Frontal cortex (tissue), 4 donors: ENCODE measurements at places on chromosomes 1 and 21.
A peak's percentile ranks its signal among the peaks of the same experiment; 100 is the strongest.

- no peak for DNase-seq
Measured at GRCh38 chr1:230270559-230271281, 155.4 kb downstream of the PGBD5 start.

- no peak for DNase-seq
Measured at GRCh38 chr21:42748620-42749176, 95.3 kb downstream of the PDE9A start.

DNA sequence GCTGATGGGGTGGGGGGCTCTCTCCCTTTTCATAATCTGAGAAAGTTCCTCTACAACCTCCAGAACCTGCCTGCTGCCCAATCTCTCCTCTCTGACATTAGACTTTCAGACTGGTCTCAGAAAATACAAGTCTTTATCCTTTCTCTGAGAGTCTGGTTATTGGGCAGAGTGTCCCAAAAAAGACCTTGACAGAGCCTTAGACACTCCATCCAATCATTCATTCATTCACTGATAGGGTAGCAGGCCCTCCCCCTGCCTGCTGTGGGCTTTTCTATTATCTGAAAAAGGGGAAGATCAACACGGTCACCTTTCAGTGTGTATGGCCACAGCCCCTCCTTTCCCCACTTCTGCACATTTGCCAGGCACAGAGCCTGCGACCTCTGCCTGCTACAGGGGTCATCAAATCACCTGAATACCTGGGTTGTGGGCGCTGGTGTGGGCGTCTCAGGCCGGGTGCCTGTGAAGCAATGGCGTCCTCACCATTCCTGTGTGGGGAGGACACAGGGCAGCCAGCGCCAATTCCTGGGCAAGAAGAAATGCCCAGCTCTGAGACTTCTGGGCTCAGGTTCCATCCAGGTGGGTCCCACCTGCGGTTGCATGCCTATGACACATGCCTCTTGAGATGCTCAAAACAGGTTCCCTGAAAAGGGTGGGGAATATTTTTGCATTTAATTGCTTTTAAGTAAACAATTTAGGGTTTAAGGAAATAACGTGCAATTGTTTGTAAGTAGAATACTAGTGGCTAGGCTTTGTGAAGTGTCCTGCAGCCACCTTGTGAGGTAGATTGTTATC, 52.8 kb downstream of the ELK4 start:
- no peak for DNase-seq

- DNase-seq: no peak
Measured at GRCh38 chr1:2854151-2854550, 52.7 kb upstream of the TTC34 start.

DNA sequence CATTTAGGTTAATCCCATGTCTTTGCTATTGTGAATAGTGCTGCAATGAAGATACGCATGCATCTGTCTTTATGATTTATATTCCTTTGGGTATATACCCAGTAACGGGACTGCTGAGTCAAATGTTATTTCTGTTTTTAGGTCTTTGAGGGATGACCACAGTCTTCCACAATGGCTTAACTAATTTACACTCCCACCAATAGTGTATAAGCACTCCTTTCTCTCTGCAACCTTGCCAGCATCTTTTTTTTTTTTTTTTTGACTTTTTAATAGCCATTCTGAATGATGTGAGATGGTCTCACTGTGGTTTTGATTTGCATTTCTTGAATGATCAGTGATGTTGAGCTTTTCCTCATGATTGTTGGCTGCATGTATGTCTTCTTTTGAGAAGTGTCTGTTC, 33.5 kb downstream of the ASH1L start:
- DNase-seq: no peak

DNA sequence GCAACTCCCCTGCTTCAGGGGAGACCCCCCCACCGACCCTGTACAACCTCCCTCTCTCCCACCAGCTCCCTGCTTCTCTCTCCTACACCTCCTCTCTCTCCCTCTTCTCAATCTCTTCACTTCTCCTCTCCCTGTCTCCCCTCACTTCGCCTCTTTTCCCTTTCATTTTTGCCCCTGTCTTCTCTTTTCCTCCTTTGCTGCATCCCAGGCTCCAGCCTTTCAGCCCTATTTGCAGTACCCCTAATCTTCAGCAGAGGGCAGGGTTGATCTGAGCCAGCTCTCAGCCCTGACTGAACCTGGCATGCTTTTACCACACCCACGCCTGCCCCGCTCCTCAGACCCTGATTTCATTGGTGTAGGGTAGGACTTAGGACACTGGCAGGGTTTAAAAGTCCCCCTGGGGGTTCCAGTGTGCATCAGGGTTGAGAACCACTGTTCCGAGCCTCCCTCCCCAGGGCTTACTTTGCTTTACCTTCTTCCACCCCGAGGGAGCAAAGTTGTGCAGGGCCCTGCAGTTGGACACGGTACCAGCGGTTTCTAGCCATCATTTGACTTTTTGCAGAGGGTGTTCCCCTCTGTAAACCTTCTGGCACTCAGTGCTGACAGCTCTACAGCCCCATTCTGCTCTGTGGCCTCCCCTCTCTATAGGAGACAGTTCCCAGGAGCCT, 67.3 kb upstream of the CNTN2 start:
- DNase-seq: peak; percentile 81

DNA sequence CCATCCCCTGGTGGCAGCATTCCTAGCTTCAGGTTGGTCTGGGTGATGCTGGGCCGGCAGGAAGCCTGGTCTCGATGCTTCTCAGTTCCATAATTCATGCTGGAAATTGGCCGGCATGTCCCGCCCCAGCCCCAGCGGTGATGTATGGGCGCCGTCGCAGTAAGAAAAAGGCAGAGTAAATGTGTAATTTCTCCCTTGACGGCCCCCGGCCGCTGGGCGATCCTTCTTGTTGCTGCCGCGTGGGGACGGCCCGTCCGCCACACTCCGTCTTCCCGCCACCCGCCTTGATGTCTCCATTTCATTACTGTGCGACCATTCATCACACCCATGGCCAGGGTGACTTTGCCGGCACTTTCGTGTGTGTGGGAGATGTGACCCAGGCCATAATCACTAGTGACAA, 8.5 kb downstream of the DMAP1 start:
- DNase-seq: no peak

DNA sequence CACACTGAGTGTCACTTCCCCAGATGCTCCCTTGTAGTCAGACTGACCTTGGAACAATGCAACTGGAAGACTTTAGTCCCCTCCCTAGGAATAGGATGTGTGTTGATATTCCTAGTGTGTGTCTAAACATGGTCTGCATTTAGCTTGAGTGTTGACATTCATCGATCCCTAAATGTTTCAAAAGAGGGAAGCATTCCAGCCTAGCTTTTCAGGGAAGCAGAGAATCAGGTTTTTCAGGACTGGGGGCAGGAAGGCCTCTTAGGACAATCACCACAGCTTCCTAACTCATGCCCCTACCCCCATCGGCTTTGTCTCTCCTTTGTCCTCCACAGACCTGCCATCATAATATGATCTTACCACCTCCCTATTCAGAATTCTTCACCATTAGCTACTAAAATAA, 43.4 kb downstream of the NMNAT2 start:
- no peak for DNase-seq

DNA sequence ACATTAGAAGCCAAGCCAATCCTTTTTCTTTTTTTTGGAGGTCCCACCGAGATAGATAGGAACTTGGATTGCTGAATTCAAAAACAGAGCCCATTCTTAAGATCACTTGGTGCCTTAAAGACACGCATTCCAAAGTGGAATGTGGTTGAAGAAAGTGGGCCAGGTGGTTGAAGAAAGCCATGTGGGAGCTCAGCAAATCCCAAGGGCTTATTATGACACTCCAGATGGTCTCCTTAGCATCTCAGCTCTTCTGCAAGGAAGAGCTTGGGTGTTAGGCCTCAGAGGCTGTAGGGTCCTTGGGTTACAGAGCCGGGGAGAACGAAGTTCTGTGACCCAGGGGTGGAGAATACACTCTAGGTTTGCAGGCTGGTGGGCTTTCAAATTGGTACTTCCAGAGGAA, 13.5 kb downstream of the TOR3A start:
- DNase-seq: no peak

DNA sequence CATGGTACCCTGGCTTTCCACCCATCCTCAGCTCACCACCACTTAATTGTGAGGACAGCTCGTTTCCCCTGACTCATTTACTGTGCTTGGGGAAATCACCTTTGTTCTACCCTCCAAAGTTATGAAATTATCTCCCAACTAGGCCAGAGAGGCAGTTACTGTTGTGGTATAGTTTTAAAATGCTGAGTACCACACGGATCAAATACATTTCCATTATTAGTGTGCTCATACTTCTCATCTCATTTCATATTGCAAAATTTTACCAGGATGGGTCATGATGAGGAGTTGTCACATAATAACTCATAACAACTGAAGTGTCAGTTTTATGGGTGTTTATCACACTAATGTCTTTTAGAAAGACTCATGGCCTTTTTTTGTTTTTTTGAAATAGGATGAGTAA, 9.2 kb upstream of the OR2B11 start:
- no peak for DNase-seq

DNA sequence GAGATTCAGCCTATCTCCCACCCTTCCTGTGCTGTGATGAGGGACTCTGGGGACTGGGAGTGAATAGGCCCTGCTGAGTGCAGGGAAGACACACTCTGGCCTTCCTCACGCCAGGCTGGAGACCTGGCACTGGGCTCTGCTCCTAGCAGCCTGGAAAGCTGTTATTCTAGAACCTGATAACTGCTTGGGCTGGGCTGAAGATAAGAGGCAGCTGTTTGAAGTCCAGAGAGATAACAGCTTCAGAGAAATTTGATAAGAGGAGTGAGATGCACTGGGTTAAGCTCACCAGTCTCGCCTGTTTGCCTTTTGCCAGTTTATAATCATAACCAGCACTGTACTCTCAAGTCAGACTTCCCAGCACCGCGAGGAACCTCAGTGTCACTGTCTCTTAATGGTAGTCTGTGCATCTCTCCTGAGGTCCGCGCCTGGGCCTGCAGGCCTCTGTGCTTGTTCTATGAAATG, 46.6 kb upstream of the GPR37L1 start:
- DNase-seq: no peak

- DNase-seq: no peak
Measured at GRCh38 chr1:156528231-156528630, 27.7 kb upstream of the MEF2D start.

DNA sequence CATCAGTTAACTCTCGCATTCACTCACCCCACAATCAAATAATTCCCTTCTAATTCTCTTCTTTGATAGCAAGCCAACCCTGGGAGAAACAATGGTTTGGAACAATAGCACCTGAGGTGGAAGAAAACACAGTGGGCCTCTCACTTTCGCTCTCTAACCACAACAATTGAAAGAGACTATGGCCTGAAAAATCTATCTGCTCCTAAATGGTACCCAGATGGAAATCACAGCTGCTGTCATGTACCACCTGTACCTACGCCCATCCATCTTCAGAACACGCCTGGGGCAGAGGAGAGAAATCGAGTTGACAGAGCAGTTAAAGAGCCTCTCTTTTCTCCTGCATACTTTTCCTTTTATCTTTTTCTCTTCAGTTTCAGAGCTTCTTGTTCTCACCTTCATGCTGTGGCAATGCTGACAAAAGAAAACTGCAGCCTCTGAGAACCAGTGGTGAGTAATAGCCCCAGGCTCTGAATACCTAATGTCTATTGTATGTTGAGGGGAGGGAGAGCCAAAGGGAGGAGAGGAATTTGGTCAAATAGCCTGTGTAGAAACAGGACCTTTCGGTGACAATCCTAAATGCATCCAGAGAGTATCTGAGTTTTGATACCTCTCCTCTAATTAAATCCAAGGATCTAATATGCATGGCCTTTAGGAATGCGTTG, 57.7 kb downstream of the ZC3H11B start:
- peak; percentile 9 for DNase-seq

- DNase-seq: no peak
Measured at GRCh38 chr1:72649991-72650390, 367.7 kb upstream of the NEGR1 start.

- DNase-seq: no peak
Measured at GRCh38 chr1:194298007-194298598, 1111.7 kb upstream of the B3GALT2 start.

DNA sequence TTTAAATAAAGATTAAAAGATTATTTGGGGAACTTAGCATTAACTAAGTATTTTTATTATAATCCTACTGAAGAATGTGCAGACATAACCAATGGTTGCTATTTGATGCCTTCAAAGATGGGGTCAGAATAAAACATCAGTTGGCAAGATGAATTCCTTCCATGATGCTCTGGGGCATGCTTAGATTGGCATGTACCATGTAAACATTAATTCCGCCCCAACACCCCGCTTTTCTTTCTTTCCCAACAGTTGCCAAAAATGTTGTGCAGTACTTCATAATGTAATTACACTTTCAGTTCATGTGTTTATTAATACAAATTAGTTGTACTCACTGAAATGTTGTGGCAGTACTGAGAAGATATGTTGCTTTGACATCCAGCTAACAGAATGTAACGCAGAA, 82.6 kb downstream of the SPAG17 start:
- no peak for DNase-seq

GRCh38 chr1:160672789-160673695, 26.2 kb upstream of the SLAMF1 start:
- DNase-seq: no peak
